Stimulated activated CD4-positive, alpha-beta T cell treated with anti-CD3 and anti-CD28 coated beads, Interleukin-2, amount 100 ng/mL, for 4 hours (primary cell): ENCODE measurements at places on chromosomes 2 and 18.

- DNase-seq = no peak
Observed at GRCh38 chr18:13374096-13374467, 155.5 kb downstream of the LDLRAD4 start.

- no peak for DNase-seq
Observed at GRCh38 chr2:144127693-144128092, 392.2 kb downstream of the ZEB2 start.

DNA sequence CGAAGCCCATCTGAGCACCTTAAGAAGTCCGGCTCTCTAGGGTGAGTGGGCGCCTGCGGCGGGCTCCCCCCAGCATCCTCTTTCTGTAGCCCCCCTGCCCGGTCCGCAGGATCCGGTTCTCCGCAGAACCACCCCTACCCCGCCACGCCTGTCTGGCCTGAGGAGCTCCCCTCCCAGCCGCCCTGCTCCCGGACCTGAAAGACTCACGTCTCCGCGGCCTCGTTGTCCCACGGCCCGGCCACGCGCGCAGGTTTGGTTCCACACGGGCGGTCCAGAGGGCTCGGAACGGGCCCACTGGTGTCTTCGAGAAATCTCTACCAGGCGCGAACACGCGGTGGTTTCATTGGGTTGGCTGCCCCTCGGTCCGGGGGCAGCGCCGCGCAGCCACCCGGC lies 237 bp downstream of the SLC39A6 start:
- DNase-seq = no peak

DNA sequence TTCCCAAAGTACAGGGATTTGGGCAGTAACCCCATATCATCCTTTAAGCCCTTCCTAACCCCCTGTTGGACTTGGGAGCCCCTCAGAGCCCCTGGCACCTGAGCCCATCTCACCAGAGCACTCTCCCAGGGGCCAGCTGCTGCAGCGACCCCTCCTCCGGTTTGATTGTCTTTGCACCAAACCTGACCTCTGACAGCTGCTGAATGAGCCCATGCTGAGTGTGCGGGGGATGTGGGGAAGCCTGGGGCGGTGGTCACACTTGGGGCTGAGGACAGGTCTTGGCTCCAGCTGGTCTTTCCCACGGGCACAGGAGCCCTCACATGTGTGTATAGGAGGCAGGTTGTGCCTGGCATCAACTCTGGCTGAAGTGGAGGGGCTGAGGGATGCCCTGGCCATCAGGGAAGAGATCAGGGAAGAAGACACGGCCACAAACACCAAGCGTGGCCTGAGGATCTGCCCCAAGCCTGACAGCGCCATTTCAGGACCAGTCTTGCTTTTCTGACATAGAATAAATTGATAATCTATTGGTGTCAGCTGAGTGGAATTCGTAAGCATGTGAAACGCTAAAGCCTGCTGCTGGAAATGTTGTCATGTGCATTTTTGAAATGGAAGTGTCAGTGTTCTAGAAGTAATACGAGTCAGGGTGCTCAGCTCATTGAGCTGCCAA lies 102.4 kb downstream of the ACKR3 start:
- DNase-seq = no peak

DNA sequence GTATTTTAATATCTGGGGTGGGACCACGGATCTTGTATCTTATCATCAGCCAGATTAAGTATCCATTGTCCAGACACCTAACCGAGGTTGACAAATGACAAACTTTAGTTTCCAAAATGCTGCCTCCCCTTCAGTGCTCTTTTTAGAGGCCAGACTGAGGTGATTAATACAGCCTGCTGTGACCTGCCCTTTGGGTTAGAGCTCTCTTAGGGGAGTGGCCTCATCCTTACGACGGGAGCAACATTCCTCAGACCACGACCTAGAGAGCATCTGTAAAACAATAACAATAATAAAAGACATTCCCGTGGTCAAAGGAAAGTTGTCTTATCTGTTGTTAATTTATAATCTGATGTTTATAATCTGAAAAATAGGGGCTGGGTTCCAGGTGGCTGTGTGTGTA lies 405.3 kb downstream of the LPIN1 start:
- no peak for DNase-seq

DNA sequence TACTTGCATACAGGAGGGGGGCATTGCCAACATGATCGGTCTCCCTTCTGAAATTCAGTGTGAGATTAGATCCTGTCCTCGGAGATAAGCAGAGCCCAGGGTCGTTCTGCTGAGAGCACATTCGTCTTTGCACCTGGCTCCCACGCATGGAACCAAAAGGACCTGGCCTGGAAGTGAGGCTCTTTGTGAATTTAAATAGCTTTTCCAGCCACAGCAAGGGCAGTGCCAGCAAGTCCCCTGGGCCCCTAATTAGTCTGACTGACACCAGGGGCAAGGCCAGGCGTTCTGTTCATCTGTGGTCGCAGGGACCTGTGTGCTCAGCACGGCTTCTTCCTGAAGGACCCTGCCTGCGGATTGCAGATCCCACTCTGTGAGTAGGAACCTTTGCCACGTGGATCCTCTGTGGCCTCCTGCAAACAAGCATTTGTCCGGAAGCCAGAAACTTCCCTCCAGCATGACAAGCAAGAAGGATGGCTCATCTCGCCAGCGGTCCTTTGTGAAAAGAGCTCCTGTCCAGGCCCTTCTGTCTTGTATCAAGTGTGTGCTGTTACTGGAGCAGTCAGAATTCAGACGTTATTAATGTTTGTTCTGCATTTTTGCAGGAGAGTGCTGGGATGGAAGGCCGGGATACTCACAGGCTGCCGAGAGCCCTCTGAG lies 128.7 kb downstream of the TPO start:
- no peak for DNase-seq

DNA sequence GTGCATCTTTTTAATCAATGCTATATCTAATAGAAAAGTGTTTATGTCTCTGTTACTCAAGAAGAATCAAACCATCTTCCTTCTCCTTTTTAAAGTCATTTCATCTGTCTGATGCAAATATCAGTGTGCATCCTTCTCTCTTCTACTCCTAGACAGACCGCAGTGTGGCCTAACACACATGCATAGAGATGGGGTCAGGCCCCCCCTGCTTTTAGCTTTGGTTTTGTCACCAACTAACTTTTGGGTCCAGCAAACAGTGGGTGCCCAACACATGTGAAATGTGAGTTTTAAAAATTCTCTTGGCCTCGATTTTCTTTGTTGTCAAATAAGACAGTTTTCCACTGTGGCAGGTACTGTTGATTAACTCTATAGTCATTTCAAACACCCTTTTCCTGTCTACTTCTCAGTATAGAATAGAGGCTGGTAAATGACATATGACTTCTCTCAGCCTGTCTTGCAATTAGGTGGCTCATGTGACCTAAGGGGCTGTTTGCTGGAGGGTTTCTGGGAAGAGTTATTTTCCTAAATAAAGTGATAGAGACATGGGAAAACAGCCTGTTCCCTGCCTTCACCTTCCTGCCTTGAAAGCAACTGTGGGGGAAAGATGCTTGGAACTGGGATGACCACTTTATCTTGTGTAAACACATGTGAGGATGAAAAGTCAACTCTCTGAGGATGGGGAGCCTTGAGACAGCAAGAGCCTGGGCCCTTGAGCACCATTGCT lies 65.7 kb upstream of the DARS1 start:
- no peak for DNase-seq

GRCh38 chr2:54336136-54336976 lies 80.3 kb upstream of the TSPYL6 start:
- no peak for DNase-seq

DNA sequence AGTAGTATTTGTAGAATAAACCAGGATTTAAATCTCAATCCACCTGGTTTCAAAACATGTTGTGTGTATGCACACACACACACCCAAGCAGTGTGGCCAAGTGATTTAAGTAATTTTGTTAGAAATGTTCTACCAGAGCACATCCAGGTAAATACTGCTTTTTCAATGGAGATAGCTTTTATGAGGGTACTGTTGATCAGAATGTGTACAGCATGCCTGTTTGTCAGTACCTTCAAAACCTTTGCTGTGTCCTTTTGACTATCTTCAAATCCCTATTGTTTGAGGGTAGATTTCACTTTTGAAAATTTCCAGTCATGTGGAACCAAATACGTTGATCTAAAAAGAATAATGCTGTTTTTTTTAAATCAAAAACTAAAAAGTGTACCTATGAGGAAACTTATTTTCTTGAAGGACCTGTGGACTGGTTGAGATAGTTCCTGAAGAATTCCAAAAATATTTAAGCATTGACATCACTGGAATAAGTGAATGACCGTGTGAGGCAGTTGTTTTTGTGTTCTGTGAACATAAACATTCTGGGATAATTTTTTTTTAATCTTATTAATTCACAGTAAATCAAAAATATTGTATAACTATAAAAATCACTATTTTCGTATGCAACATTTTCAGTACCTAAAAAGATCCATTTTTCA lies 70.9 kb downstream of the PTRHD1 start:
- no peak for DNase-seq

DNA sequence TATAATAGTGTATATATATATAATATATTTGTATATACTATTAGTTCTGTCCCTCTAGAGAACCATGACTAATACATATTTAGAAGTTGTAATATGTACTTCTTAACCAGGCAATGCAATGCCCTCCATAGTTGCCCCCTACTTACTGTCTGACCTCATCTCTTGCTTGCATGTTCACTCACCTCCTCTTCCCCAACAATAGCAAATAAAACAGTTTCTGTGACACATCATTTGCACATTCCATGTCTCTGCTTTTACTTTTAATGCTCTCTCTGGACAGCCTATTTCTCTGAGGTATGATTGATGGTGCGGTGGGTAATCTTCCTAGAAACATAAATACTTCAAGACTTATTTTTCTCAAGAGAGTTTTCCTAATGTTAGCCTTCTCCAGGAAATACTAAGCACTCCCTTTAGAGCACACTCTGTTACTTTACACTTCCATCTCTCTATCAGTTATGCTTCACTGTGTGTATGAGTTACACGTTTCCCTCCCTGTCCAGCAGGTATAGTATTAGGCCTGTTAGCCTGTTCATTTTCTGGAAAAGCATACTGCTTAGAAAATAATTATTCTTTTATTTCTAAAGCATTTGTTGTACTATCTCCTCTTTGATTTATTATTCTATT lies 295.6 kb upstream of the LRATD1 start:
- no peak for DNase-seq

GRCh38 chr2:112989611-112990010 lies 11.8 kb downstream of the IL36G start:
- DNase-seq = no peak

- DNase-seq = no peak
Observed at GRCh38 chr2:158808426-158808825, 13.3 kb downstream of the DAPL1 start.

DNA sequence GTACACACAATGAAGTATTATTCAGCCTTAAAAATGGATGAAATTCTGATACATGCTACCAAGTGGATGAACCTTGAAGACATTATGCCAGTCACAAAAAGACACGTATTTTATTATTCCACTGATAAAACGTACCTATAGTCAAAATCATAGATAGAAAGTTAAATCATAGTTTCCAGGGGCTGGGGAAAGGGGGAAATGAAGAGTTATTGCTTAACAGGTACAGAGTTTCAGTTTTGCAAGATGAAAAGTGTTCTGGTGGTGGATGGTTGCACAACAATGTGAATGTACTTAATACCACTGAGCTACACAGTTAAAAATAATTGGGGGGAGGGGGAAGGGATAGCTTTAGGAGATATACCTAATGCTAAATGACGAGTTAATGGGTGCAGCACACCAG lies 279.0 kb upstream of the STON1 start:
- DNase-seq = no peak

DNA sequence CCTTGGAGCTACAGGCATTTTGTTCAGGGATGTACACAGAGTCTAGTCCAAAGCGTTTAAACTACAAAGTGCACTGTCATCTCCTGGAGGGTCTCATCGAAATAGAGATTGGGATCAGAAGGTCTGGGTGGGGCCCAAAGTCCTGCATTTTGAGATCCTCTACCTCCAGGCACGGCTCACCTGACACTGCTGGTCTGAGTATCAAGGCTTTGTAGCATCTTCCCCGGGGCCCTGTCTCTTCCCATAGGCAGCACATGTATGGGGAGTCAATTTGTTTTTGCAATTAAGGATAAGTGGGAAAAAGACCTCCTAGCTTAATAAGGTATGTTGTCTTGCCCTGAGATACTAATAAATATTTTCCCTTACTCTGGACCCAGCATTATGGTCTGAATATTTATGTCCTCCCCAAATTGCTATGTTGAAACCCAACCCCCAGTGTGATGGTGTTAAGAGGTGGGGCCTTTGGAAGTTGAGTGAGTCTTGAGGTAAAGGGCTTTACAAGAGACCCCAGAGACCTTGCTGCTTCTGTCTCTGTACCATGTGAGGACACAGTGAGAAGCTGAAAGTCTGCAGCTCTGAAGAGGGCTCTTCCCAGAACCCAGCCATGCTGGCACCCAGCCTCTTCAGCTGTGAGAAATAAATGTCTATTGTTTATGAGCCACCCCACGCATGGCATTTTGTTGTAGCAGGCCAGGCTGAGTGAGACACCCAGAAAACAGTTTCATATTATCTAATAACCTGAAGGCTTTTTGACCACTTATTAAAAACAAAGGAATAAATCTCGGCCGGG lies 258.7 kb upstream of the HS6ST1 start:
- DNase-seq = no peak

DNA sequence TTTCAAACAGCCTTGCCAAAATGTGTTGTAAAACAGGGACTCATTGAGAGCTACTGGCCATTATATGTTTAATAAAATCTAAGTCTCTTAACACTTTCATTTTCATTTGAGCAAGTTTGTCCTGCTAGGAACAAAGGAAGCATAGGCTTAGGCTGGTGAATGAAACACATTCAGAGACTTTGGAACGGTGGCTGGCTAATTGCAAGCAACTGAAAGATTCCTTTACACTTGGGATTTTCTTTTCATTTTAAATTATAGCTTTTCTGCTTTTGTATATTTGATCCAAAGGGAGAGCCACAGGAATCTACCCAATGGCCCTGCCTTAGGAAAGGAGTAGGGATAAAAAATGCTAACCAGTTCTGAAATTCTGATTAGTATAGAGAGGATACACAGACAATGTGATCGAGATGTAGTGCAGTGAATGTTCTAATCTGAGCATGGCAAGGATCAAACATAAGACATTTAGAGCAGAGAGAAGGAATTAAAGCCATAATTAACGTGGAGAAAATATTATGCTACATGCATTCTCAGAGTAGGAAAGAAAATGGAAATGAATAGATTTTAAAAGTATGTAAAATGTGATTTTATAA lies 911.4 kb upstream of the SLC39A10 start:
- DNase-seq = no peak

DNA sequence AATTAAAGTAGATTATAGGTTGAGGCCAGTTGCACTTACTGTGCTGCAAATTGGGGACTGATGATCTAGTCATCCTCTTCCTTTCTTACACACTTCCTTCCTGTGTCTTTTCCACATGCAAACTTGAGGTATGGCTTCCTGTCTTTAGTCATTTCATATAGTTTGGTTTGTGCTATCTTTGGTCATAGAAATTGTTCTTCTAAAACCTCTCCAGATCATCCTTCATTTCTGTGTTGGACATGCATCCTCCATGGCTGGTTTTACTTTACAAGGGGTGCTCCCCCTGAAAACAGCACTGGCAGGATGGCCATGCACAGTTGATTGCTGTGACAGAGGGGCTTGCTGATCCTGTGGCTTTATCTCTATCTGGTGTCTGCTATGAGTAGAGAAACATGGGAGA lies 36.5 kb downstream of the MGAT5 start:
- DNase-seq = no peak

- no peak for DNase-seq
Observed at GRCh38 chr18:42564761-42565160, 550.7 kb downstream of the RIT2 start.
